Sigmoid colon (tissue), 7 donors: ENCODE measurements at places on chromosomes 7 and 10. TPM values are rescaled to one million over a fixed set of nuclear protein-coding genes. Genes with fewer than 3 reads are reported as not detected.
A peak's percentile ranks its signal among the peaks of the same experiment; 100 is the strongest.

- H3K27ac ChIP-seq, result peak overlapping the region; percentile 88
- H3K4me3 ChIP-seq, result peak overlapping the region; percentile 77
- H3K4me1 ChIP-seq, result peaks cover 50% of the 10 kb centered on the region
- no peak for DNase-seq
- no peaks in the 10 kb centered on the region for H3K36me3 ChIP-seq
- H3K27me3 ChIP-seq, result no peaks in the 10 kb centered on the region
Observed at GRCh38 chr7:10939237-10939910, 34.3 kb upstream of the PHF14 start.

DNA sequence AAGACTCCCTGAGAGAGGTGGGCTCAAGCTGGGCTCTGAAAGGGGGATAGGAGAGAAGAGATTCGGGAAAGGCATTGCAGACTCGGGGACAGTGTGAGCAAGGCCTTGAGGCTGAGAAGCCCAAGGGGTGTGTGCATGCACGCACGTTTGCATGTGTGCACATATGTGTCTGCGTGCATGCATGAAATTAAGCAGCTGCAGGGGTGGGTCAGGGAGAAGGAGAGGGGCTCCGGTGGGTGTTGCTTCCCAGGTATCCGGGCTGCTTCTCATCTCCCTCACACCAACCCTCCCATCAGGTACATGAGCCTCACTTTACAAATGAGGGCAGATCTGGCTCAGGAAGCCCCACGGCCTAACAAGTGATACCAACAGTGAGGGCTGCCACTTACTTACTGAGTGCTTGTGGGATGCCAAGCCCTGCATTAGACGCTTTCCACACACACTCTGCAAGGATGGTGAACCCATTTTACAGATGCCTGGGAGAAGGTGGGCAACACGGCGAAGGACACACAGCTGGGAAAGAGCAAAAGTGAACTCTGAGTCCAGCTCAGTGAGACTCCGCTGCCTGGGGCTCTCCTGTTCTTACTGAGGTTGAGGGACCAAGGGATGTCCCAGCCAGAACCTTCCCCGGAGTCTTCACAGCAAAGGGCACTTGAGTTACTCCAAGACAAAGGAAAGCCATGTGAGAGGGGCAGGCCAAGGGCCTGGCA is 26.4 kb downstream of the ZCCHC24 start:
- no peaks in the 10 kb centered on the region for H3K4me1 ChIP-seq
- H3K4me3 ChIP-seq, result no peak overlapping the region
- H3K36me3 ChIP-seq, result no peaks in the 10 kb centered on the region
- peak; percentile 53 for DNase-seq
- no peaks in the 10 kb centered on the region for H3K27me3 ChIP-seq

DNA sequence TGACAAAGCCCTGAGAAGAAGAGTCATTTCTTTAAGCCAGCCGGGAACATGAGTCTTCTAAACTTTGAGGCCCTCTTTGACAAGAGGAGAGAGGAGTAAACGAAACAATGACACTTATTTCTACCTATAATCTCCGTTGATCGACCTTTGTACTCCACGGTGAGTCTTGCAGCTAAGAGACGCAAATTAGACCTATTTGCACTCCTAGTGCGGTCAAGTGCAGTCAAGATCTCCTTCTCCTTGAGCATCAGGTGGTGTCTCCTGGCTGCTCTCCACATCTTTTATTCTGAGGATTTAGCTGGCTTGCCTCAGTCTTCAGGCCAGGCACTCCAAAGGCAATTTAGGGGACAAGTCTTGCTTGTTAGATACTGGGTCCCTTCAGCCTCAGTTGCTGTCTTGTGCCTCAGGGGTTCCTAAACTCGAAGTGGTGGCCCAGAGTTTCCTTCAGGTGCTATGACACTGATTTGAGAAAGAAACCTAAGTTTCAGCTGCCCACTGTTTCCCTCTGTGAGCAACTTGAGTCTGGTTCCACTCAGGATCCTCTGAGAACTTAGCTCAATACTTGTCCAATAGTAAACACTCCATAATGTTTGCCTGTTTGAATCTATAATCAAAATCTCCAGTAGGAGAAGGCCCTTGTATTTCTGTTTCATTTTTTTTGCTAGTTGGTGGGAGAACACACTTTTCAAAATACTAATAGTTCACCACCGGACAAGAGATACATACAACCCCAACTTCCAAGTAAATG is 312.9 kb downstream of the RNLS start:
- no peak for DNase-seq
- H3K36me3 ChIP-seq, result no peaks in the 10 kb centered on the region
- H3K4me1 ChIP-seq, result no peaks in the 10 kb centered on the region
- H3K27ac ChIP-seq, result no peak overlapping the region
- no peaks in the 10 kb centered on the region for H3K27me3 ChIP-seq

- no peak for DNase-seq
- no peaks in the 10 kb centered on the region for H3K36me3 ChIP-seq
- H3K27ac ChIP-seq, result peak overlapping the region; percentile 89
- H3K4me3 ChIP-seq, result no peak overlapping the region
- H3K4me1 ChIP-seq, result peaks cover 100% of the 10 kb centered on the region
- H3K27me3 ChIP-seq, result no peaks in the 10 kb centered on the region
Observed at GRCh38 chr7:150965273-150965830, 12.8 kb downstream of the KCNH2 start.

- DNase-seq, result no peak
- no peak overlapping the region for H3K27ac ChIP-seq
- no peaks in the 10 kb centered on the region for H3K27me3 ChIP-seq
Observed at GRCh38 chr7:37284285-37284684, 164.4 kb downstream of the ELMO1 start.

SH2D4B gene
- not detected for total RNA-seq

MALRD1 gene
- total RNA-seq, result 0.95 TPM
